ENCODE measurements at places on chromosomes 2 and 18.

DNA sequence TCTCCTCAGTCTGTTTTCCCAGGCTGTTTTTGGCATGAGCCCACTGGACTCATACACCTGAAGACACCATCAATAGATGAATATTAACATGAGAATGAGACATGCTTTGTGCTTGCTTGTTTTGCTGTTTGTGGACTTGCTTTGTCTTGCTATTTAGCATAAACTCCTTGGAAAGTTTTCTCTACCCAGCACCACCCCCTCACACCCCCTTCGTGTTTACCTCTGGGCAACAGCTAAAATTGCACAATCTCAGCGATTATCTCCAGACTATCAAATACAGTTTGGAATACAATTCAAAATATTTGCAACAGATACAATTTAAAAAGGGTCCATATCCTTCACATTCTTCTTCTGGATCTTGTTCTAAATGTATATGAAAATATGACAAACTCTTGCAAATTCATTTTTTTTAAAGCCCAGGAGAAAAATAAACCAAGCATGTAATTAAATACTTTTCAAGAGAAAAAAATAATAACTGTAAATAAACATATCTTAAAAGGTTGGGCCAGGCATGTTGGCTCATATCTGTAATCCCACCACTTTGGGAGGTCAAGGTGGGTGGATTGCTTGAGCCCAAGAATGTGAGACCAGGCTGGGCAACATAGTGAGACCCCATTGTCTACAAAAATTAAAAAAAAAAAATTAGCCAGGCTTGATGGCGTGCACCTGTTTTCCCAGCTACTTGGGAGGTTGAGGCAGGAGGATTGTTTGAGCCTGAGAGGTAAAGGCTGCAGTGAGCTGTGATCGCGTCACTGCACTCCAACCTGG, 32.3 kb upstream of the PMAIP1 start:
- DNase-seq: no peak

DNA sequence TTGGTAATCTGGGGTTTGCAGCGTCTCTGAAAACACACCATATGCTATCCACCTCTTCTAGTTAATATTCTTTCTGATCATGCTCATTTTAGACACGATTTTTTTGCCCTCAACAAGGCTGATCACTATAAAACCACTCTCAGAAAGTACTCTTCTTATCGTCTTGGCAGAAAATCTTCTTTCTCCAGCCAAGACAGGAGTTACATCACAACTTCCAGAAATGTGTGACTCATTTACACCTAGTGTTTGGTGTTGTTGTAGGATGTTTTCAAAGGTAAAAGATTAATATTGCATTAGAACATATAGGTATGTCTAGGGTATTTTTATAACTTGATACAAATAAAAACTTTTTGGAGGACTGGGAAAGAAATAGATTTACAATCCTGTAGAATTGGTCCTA, 138.5 kb upstream of the NETO1 start:
- no peak for DNase-seq

DNA sequence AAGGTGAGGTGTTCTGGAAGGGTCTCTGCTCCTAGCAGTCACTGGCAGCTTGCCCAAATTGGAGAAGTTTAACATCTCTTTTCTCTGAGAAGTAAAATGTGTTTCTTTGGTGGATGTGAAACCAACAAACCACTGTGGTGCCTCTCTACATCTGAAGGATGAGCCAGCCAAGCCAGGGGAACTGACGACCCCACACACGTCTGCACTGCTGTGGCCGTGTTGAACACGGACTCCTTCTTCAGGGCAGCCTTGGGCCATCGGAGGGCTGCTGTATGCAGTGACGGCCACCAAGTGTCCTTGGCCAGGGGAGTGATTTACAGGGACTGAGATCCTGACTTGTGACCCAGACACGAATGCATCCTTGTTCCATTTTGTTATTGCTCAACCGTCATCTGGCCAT, 207.8 kb downstream of the ACKR3 start:
- DNase-seq: no peak

- DNase-seq: no peak
These were observed 3.0 kb upstream of the OSR1 start for GRCh38 chr2:19361325-19361990.

GRCh38 chr2:230661072-230661957, 51.3 kb upstream of the CAB39 start:
- DNase-seq: no peak

- no peak for DNase-seq
These were observed 3.2 kb upstream of the TTC39C start for GRCh38 chr18:24011123-24011917.

GRCh38 chr2:173653432-173653805, 298.7 kb downstream of the CDCA7 start:
- DNase-seq: no peak

GRCh38 chr2:85354286-85355072, at the start of the genes ELMOD3 and RETSAT:
ELMOD3 (plus strand) TSS chr2:85354769; CDS start chr2:85357199, 2,430 bp downstream.
RETSAT (minus strand) TSS chr2:85354528; CDS start chr2:85354507, 21 bp downstream.
- DNase-seq: peak; percentile 81

DNA sequence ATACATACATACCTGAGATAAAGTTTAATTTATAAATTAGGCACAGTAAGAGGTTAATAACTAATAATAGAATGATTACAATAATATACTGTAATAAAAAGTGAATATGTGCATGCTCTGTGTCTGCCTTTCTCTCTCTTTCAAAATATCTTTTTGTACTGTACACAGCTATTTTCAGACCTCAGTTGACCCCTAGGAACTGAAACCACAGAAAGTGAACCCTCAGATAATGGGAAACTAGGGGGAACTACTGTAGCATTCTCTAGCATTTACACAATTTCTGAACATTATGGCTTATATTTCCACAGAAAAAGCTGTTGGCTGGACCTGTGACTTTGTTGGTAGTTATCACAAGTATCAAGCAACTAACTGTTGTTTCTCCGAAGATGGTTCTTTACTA, 25.9 kb downstream of the WDR75 start:
- no peak for DNase-seq

GRCh38 chr2:97676620-97677019, 7.1 kb downstream of the C2orf92 start:
- DNase-seq: no peak

- no peak for DNase-seq
These were observed 358.2 kb downstream of the GALNT13 start for GRCh38 chr2:154229966-154230365.

- no peak for DNase-seq
These were observed 9.1 kb downstream of the SCLY start for GRCh38 chr2:238069877-238070276.

DNA sequence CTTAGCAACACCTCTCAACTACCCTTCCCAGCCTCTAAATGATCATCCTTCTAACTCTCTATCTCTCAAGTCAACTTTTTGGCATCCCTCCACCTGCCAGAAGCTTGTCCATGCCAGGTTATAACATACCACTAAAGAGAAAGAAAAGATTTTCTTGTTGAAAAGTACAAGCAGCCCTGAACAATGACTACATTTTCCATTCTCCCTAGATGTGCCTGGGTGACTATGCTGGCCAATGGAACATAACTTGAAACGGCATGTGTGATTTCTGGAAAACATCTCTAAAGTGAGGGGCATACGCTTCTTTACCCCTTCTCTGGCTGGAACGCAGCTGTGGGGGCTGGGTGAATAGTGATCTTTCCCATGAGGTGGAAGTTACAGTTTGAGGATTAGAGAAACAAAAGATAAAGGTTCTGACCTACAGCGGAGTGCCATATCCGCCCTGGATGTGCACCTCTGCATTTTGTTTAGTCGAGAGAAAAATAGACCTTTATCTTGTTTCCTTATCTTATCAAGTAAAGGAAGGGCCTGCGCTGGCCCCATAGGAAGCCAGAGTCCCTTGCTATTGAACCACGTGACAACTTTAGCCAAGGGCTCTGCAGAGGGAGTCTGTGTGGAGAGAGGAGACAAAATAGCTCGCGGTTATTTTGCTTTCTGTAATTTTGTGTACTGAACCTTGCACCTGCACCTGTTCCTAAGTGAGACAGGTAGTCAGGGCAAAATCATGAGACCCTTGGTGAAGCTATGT, 436.8 kb downstream of the TGIF1 start:
- no peak for DNase-seq

DNA sequence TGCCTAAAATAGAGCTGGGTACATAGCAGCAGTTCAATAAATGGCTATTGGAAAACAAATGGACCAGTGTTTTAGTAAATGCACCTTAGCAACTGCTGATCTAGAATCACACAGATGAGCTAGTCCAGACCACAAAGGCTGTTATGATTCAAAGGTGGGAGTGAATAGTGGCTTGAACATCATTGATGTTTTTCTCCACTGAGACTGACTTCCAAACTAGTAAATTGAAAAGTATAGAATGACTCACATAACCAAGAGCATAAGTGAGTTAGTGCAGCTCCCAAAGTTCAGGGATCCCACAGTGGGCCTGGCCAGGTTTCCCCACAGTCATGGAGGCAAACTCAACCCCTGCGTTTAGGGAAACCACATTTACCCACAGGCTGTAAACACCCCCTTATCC, 106.7 kb upstream of the YPEL5 start:
- DNase-seq: no peak

DNA sequence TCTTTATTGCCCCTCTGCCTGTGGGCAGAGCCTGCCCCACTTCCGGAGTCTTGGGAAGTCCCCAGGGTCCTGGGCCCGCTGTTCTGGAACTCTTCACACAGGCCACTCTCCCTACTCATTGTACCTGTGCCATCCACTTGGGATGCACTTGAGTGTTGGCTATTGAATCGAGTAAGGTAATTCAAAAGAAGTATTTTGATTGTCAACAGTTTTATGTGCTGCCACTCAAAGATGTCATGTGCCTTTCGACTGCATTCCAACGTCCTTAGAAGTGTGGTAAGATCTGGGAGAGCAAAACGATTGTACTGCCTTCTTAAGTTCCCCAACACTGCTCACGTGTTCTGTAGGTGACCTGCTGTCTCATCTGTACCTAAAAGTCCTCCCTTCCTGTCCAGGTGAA, 77.0 kb upstream of the SMIM21 start:
- DNase-seq: no peak

GRCh38 chr18:79185648-79186047, 116.5 kb downstream of the ATP9B start:
- DNase-seq: no peak

DNA sequence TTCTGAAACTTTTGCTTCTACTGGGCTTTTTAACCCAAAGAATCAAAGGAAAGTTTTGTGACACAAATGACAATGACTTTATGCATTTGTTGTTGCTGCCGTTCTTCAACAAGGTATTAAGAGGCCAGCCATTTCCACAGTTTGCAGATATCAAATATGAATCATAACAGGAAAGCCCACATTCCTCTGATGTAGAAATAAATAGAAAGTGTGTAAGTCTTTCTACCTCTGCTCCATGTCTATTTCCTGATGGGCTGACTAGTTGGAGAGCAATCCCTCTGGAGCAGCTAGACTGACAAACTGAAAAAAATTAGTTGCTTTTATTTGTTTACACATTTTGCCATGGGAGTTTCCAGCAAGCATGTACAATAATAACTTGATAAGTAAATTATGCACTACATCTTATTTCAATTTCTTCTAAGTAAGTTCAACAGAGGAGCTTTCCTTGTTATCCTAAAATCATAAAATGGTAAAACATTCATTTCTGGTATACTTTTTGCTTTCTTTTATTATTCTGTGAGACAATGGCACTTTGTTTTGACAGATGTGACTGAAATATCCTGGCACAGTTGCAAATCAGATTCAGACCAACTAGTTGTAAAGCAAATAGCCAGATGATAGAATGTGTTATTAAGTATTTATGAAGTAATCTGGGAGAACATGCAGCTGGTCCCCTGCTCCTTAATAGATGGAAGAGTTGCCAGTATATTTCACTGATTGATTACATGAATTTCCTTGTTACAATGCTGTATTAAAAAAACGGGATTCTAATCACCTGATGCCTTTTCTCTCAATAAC, 266.7 kb downstream of the METTL4 start:
- no peak for DNase-seq

GRCh38 chr2:120673571-120674061, 62.1 kb upstream of the GLI2 start:
- no peak for DNase-seq

DNA sequence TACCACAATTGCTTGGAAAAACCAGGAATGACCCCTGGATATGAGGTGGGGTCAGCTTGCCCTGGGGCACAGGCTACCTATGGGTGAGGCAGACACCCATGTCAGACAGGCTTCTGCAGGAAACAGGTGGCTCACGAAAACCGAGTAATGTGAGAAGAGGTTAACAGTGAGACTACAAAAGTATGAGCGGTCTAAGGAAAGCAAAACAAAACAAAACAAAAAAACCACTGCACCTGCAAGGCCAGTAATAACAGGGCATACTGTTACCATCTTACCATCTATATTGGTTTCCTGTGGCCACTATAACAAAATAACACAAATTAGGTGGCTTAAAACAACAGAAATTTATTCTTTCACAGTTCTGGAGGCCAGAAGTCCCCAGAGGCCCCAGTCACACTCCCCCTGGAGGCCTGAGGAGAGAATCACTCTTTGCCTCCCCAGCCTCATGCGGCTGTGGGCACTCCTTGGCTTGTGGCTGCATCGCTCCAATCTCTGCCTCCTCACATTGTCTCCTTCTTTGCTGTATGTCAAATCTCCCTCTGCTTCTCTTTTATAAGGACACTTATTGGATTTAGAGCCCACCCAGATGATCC, 86.6 kb upstream of the EPC2 start:
- DNase-seq: no peak

DNA sequence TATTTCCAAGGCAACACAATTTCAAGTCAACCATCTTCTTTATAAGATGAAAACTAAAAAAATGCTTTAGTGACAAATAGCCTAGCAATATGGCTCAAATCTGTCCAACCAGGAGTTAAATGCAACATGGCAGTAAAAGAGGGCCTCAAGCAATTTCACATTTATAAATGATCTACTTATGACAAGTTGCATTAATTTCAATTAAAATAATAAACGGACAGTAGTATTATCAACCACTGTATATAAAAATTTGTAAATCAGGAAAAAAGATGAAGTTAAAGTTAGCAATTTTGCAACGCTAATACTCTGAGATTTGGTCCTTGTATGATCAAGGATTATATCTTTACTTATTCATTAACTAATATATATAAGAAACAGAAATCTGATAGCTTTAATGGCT, 19.3 kb downstream of the CCDC88A start:
- DNase-seq: no peak

GRCh38 chr2:240988571-240989271, 9.7 kb upstream of the SNED1 start:
- DNase-seq: no peak

DNA sequence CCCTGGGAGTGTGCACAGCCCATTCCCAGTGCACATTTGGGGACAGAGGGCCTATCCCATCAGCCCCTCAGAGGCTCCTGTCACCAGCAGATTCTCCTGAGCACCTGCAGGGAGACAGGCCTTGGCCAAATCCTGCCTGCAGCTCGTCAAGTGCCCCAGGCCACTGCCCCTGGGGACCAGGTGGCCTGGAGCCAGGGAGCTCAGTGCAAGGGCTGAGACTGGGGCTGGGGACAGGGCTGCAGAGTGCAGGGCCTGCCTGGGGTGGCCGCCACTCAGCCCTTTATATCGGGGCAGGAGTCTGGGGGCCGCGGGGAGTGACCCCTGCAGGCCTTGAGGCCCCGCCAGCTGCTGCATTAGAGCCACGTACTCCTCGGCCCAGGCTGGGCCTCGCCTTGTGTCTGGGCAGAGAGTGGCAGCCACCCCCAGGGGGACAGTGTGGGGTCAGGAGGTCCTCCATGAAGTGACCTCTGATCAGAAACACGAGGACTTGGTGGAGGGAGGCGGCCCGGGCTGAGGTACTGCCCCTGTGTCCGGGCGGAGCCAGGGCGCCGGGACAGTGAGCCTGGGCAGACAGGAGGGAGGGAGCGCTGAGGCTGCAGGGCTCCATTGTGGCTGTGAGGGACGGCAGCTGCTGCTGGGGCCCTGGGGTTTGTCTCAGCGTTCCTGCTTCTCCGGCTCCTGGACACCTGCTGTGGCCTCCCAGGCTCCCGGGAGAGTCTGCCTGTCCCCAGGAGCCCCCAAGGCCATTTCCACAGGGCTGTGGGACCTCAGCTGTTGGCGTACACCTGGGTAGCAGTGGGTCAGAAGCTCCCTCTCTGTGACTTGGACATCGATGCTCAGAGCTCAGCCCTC, 24.2 kb downstream of the GPC1 start:
- DNase-seq: no peak
